ENCODE measurements at places on chromosomes 7 and 10.
A peak's percentile ranks its signal among the peaks of the same experiment; 100 is the strongest.

DNA sequence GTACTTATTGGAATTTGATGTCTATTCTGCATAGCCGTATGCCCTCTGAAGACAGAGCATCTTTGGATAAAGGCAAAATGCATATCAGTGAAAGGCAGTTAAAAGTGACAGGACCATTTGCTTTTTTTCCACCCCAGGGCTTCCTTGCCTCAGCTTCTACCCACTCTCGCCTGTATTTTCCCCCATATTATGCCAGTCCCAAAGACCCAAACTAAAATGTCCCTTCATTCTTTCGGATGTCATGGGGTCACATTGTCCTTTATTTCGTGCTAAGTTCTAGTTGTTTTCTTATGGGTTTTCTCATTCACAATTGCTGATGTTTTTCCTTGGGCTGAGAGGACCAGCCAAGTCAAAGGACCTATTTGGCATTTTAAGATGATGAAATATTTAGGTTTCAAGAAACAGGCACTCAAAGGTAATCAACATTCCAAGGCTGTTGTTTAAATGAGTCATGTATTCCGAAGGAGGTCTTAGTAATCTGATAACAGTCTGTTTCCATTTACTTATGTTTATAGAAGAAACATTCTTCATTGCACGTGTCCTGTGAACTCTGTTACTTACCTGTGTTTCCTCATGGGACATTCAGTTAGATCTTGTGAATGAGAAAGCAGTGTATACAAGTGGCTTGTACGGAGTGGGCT, 74.1 kb downstream of the DNAH11 start:
- no peak for DNase-seq

DNA sequence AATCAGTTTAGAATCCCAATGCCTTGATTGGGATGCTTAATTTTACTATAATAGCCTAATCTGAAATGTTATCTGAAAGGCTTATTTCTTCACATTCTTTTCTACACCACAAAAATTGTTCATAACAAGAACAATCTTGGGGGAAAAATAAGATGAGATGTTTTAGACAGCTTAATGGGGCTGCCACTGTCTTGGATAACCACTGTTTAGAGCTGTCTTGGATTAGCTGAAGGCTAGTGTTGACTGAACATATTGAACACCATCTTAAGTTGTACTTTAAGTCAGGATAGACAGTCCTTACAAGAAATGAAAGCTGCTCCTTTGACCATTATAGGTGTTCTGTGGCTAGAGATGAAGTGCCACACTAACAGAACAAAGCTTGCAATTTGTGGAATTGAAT, 501.3 kb downstream of the GFRA1 start:
- DNase-seq, result no peak

- DNase-seq, result no peak
Measured at GRCh38 chr10:125107166-125107949, 53.0 kb downstream of the CTBP2 start.

DNA sequence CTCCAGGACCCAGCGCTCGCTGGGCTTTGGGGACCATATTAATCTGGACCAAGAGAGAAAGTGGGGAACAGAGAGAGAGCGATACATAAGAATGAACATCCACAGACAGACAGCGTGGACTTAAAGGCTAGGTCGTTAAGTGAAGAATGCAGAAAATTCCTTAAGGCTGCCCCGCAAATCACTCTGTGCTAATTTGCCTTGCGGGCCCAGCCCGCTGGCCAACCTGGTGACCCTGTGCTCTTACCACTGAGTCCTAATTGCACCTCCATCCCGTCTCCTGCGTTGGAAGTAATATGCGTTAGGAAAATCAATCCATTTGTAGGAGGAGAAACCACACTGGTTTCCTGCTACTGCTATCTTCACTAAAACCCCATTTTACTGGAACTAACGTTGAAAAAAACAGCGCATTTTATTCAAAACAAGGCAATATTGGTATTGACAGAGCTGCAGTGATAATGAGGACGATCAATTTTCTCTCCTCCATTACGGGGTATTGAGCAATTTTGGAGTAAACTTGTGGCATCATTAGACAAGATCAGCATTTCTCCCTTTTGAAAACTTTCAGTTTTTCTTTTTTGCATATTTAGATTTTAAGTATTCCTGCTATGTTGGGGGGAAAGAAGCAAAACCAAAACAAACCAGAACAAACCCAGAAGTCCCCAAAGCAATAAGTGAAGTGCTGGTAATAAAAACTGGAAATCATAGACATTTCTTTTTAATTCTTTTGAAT, 85.2 kb downstream of the WDFY4 start:
- no peak for DNase-seq

DNA sequence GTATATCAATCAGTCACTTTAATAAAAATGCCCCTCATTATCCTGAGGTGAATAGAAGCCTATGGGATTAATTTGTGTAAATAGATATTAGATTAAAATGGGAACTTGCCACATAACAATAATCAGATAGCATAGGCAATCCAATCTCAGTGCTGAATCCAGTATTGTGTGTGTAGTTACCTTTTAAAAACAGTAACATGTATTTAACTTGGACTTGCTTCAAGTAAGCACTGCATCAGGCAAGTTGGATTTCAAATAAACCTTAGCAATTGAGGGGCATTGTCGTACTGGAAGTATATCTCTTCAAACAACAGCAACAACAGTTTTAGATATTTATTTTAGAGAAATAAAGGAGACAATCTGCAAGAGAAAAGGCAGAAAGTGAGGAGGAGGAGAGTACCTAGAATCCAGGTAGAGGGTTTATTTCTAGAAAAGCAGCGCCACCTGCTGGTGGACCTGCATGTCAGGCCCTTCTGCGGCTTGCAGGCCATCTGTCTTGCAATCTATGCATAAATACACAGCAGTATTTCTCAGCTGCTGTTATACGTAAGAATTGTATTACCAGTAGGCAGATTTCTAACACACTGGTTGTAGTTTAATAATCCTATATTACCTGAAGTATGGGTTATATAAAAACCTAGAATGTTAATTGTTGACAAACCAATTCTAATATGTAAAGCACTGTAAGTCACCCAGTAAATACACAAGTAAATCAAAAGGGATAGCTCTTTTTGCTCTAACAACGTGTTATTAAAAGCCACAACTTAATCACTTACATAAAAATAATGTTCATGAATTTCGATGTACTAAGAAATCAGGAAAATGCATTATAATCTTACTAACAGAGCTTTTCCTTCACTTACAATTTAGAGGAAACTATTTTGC, 652.8 kb downstream of the KCNMA1 start:
- peak; percentile 48 for DNase-seq

- DNase-seq, result no peak
Measured at GRCh38 chr10:30857803-30858202, 173.9 kb downstream of the ZNF438 start.

GRCh38 chr7:29204491-29205272, 10.1 kb downstream of the CHN2 start:
- no peak for DNase-seq

DNA sequence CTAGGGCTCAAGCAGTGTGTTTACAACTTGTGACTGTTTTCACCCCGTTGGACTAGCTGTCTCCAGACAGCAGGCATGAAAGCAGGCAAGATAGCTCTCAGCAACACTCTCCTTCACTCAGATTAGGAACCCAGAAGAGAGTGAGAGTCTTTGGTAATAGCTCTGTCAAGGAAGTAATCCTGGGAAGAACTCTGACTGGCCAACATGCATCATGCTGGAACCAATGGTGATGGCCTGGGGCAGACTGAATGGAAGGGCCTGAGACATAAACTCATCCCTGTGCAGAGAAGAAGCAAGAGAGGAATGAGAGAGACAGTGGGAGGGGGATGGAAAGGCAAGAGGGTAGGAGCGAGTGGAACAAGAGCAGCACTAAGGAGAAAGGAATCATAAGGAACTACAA, 48.9 kb downstream of the AKR1D1 start:
- no peak for DNase-seq

DNA sequence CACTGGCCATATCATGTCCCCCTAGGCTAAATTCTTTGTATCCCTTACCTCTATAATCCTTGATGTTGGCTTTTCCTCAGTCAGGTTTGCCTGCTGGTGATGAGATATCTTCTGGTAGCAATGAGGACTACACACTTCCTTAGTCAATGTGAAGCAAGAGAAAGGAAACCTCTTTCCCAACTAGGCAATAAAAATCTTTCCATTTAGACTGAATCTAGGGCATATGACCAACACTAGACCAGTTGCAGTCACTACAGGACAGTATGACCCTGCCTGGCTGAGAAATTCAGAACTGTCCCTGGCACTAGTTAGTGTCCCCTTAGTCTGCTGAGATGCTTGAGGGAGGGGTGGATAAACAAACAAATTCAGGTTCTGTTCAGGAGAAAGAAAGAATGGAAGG, 142.6 kb downstream of the RNLS start:
- no peak for DNase-seq

- DNase-seq, result no peak
Measured at GRCh38 chr10:119761106-119761505, 35.3 kb downstream of the INPP5F start.

DNA sequence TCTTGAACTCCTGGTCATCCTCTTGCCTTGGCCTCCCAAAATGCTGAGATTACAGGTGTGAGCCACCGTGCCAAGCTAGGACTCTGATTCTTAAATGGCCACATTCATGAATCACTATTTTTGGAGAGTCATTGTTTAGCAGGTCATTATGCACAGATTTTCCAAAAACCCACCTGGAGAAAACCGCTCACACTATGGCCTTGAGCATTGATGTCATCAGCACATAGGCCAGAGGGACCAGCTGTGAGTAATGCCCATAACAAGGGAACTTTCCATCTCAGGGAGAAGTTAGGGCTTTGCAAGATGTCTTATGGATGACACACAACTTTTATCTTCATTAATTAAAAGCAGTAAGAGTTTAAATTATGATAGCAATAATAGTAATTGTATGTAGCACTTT, 86.4 kb upstream of the KIF5B start:
- DNase-seq, result no peak

DNA sequence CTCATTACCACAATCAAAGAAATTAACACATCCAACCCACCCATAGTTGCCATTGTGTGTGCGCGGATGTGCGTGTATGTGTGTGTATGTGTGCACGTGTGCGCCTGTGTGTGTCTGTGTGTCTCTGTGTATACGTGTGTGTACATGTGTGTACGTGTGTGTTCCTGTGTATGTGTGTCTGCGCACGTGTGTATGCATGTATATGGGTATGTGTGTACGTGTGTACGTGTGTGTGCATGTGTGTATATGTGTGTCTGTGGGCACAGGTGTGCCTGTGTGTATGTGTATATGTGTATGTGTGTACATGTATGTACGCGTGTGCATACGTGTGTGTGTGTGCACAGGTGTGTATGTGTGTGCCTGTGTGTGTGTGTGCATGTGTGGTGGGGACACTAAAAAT, 48.9 kb downstream of the EGFR start:
- DNase-seq, result no peak
